ENCODE measurements at places on chromosomes 7 and 10.

- no peak for DNase-seq
Measured at GRCh38 chr10:97708976-97709946, 4.3 kb upstream of the MARVELD1 start.

GRCh38 chr10:70352401-70353097, 29.9 kb downstream of the LRRC20 start:
- no peak for DNase-seq

DNA sequence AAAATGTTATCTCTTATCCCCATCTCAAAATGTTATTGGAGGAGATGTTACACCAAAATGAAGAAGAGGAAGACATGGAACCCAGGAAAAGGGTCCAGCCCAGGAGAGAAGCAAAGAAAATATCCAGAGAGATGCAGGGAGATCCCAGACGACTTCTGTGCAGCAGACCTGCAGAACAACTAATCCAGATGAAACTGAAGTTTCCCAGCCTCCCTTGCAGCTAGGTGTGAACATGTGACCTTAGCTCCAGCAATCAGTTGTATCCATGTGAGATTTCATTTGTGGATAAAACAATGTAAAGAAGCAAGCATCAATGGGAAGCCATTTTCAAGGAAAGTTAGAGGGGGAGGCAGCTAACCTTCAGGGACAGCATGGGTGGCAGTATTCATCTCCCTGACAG, 55.8 kb upstream of the NANOS1 start:
- DNase-seq = no peak

- no peak for DNase-seq
Measured at GRCh38 chr7:101935521-101936141, 118.2 kb downstream of the CUX1 start.

DNA sequence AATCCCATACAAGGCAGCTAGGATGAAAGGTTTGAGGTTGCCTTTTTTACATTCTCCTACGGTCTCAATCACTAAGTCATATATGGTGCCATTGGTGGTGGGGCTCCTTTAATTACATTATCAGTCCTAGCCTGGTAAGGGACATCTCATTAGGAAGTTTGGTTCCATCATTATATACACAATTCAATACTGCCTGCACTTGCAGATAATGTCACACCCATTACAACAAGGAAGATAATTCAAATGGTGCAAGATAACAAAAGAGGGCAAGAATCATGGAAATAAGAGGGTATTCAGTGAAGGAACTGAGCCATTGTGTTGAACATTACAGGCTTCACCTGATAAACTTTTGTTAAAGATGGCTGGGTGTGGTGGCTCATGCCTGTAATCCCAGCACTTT, 1.7 kb upstream of the TMEM248 start:
- no peak for DNase-seq

DNA sequence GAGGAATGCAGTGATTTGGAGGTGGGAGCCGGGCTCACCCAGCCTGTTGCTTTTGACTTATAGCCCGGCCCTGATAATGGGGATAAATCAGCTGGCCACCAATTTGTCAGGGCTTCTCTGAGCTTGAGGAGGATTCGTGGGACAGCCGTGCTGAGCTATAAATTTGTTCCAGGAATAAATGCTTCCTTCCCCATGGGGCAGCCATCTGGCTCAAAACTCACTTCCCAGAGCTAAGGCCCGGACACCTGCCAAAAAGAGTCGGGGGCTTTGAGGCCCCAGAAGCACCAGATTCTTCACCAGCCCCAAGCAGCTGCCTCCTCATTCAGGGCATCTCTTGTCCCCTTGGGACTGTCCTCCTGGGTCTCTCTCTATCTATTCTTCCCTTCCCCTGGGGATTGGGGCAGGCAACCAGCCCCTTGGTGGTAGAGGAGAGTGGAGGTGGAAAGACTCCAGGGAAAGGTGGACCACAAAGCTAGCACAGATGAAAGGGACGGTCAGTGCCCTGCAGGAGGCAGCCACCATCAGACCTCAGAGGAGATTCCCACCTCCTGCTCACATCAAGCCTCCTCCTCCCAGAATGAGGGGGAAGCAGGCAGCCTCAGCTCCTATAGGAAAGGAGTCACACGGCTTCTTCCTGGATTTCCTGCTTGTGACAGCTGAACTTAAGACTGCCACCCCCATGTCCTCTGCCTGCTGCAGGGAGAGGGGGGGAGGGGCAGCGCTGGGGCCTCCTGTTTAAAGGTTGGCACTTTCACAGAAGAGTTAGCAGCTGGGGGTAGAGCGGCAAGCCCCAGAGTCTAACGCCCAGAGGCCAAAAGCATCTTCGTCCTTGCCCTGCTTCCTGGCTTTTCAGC, 44.2 kb upstream of the LRRC4 start:
- DNase-seq = no peak

- DNase-seq = no peak
Measured at GRCh38 chr10:73183667-73184281, 15.9 kb downstream of the FAM149B1 start.

- no peak for DNase-seq
Measured at GRCh38 chr10:97259119-97259518, 33.3 kb downstream of the ARHGAP19 start.

DNA sequence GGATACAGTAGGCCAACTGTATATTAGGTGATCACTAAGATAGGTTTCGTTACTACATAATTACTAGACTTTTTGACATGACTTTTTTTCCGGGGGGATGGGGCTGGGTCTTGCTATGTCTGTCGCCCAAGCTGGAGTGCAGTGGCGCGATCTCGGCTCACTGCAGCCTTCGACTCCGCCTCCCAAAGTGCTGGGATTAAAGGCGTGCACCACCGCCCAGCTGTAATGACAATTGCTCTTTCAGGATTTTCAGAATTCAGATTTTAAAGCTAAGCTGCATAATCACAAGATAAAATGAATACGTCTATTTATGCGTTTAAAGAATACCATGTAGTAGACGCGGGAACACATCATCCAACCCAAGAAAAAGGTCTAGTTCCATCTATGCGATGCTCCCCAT, 982 bp downstream of the IDI1 start:
- no peak for DNase-seq

DNA sequence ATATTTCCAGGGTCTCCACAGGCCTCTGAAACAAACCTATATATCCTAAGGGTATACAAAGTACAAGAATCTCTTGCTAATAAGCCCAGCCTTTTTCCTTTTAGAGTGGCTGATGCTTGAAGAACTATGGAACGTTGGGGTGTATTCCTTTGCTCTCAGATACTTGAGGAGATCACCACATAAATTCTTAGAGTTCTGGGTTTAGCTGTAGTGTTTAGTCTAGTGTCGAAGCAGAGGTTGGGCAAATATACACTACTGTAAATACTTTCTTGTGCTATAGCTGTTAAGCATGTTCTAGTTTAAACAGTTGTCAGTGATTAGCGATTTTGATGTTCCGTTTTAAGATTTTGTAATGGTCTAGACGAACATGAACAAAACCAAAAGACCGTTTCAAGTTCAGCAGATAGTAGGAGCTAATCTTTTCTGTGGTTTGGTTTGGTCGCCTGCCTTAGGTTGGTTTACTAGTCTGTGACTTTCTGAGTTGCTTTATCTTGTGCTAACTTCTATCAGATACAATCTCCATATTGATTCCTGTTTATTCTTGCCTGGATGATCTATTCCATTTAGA, 229.6 kb downstream of the NSUN6 start:
- no peak for DNase-seq

DNA sequence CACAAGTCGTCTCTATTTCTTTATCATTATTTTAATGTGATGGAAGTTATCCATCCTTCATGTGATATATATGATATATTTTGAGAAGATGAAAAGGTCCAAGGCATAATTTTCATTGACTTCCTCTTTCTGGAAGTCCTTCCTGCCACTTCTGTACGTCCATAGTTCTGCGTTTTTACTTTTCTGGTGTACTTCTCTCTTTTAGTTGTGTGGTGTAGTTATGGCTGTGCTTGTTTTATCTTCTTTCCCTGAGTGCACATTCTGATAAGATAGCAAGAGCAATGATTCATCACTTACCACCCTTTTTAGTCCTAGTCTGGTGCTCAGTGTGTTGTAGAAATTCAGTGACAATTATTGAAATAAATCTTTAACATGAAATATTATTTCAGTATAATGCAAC, 231.3 kb upstream of the FERD3L start:
- DNase-seq = no peak

DNA sequence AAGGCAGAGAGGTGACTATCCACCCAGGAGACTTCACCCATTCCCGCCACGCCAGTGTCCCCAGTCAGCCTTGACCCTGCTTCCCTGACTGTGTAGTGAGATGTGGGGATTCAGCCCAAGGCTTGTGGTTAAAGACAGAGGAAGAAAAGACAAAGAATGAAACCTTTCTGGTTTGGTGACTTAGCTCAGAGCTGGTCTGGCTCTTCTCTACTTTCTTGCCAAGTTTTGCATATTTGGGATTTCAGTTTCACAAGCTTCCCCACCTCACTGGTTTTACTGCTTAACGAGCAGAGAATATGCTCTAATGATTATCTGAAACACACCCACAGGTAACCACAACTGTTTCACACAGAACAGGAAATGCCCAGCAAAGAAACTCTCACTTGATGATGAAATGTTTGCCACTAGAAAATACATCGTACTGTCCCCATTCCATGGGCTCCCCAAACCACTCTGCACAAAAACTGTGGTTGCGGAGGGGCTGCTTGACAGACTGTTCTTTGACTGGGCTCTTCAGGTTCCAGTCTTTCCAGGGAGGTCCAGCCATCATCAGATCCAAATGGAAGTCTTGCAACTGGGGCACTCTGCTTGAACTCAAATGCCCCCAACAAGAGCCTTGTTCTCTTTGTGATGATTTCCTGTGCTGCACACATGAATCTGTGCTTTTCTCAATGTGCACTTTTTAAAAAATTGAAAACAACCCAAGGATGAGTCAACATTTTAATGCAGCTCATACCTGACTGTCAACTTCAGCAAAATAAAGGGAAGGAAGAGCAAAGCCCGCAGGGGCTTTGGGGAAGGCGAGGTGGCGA, 95.5 kb downstream of the CTBP2 start:
- no peak for DNase-seq

- DNase-seq = no peak
Measured at GRCh38 chr10:60429084-60429849, 39.6 kb upstream of the ANK3 start.

DNA sequence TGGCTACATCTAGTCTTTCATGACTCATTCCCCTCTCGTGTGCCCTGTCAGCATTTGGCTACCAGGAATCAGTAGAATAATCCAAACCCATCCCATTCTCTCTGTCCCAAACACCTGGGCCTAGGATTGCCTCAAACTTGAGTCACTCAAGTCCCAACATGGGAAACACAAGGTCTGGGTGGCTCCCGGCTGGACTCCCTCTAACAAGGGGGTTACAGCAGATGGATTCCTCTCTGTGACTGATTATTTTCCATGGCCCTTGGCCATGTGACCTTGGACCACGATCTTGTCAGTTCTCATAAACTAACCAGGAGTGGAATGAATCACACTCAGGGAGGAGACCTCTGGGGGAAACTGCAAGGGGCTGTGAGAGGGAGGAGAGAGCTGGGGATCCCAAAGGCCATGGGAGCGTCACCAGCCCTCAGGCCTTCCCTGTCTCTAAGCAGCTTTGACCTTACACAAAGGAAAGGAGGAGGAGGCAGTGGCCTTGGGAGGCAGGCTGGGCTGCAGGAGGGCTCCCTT, 533.1 kb downstream of the KCNMA1 start:
- no peak for DNase-seq

GRCh38 chr10:12608761-12609160, 259.4 kb downstream of the CAMK1D start:
- no peak for DNase-seq

- DNase-seq = no peak
Measured at GRCh38 chr7:121202834-121203233, 126.0 kb upstream of the WNT16 start.

DNA sequence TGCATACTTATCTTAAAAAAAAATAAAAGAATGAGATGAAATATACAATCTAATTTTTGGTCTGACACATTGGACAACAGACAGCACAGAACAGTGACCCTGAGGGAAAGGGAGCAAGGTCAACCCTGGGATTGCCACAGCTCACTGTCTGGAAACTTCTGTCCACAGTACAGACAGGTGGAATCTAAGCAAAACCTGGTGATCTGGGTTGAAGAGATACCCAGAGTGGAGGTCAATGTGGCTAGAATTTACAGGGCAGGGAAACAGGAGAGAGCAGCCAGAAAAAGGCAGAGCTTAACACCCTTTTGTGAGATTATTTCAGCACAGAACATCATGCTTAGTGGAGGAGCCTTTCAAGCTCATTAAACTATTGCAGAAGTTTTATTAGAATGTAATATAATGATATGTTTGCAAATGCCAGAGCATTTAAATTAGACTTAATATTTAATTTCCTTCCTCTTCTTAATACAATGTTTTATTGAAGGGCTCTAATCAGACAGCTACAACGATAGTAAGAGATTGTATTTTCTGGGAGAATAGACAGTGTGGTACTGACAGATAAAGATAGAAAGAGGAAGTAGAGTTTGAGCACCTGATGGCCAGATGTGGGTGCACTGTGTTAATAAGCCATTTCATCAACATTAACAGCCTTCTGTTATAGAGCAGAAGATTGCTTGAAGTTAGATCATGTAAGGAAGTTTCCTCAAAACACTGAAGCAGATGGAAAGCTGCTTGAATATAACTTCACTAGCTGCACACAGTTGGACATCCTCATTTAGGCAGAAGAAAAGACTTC, 309.4 kb downstream of the HGF start:
- no peak for DNase-seq

GRCh38 chr7:67512481-67512880, 515.8 kb downstream of the TYW1 start:
- DNase-seq = no peak

- DNase-seq = no peak
Measured at GRCh38 chr10:5486853-5487235, 12.5 kb downstream of the CALML5 start.

GRCh38 chr10:83541046-83541445, 598.3 kb upstream of the GHITM start:
- no peak for DNase-seq

- DNase-seq = no peak
Measured at GRCh38 chr10:112904000-112904399, 46.0 kb upstream of the TCF7L2 start.

DNA sequence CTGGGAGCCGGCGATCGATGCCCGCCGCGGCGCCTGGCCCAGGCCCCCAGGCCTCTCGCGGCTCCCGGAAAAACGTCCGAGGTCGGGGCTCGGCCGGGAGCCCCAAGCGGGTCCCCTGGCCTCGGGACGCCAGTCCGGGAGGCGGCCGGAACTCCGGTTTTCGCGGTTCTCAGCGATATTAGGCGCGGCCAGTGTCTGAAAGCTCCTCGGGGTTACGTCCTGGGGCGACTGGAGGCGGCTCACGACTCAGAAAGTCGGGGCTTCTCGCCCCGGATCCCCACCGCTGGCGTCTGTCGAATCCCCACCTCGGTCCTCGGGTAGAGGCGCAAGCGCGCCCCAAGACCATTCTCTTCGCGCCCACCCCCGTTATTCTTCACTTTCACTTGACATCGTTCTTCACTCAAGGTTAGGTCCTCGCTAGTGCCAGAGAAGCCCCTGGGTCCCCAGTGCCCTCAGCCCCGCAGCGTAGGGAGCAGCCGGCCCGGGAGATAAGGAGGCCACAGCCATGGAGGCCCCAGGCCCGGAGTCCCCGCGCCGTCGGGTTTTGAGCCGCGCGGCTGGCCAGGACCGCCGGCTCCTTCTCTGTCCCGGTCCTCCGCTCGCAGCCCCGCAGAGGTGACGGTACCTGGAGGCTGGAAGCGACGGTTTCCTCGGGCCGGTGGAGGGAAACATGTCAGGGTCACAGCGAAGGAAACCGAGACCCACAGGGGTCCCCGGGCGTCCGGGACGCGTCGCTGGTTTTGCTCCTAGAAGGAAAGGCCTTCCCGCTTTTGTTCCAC, 35.2 kb upstream of the EBLN1 start:
- DNase-seq = peak; percentile 47
